ENCODE measurements at places on chromosomes 1 and 21.
A peak's percentile ranks its signal among the peaks of the same experiment; 100 is the strongest.

DNA sequence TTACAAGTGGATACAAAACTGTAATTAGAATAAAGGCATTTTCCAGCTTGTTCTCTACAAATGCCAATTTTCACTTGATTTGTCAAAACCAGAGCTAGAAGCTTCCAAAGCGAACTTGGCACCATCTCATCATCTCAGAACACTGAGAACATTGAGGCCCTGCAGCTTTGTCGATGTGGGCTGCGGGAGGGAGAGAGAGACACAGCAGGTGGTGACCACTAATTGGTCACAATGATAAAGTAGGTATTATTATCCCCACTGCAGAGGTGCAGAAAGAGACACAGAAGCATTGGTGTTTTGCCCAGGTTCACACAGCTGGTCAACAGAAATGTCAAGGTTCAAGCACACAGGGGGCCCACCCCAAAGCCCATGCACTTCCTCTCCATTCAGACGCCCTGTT, 72.2 kb upstream of the KRTAP19-8 start:
- DNase-seq: no peak

GRCh38 chr1:75470448-75470847, 140.5 kb downstream of the SLC44A5 start:
- no peak for DNase-seq

GRCh38 chr1:219582296-219582695, 30.6 kb downstream of the ZC3H11B start:
- no peak for DNase-seq

DNA sequence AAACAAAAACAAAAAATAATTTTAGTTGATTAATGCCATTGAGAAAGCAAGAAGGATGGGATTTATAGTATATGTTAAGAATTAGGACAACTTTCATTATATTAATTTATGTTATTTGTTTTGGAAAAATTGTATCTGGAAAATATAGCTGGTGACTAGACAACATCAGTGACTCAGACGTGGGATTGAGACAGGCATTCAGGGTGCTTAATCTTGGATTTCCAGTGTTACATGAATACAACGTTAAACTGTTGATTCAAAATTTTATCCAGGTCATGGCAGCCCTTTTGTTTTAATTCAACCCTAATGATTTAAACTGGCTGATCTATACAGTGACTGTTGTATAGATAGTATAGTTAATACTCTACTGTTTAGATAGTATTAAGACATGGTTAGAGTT, 827.1 kb upstream of the B3GALT2 start:
- DNase-seq: no peak

- no peak for DNase-seq
These were observed 6.2 kb downstream of the SLC19A2 start for GRCh38 chr1:169479363-169480066.

DNA sequence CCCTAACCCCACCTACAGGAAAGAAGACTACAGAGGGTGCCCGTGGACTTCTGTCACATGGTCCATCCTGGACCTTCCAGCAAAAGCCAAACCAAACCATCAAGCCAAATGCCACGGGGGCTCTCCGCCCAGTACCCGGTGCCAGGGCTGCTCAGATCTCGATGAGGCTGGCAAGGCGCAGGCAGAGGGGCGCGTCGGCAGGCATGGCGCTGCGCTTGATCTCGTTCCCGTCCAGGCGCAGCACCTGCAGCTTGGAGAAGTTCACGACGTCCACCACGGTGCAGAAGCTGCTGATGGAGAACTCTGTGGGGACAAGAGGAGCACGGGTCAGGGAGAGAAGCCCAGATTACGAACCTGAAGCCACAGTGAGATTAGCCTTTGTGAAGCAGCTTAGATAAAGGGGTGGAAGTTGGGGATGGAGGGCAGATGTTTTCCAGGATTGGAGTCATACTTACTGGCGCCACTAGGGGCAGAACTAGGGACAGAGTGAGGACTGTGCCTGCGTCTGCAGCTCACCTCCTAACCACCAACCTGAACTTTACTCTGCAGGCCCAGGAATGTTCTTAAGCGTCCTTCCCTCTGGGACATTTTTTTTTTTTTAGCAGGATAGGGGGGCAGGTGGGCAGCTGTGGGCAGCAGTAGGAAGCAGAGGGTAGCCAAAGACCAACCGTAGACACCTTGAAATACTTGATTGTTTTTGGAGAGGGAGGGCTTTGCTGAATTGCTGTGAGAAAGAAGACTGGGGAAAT, 8.6 kb downstream of the FMOD start:
- peak; percentile 36 for DNase-seq

- no peak for DNase-seq
These were observed 144.2 kb downstream of the VAV3 start for GRCh38 chr1:107820801-107821200.
